OCI-LY7 (cell line): ENCODE measurements at places on chromosomes 6 and 20.

DNA sequence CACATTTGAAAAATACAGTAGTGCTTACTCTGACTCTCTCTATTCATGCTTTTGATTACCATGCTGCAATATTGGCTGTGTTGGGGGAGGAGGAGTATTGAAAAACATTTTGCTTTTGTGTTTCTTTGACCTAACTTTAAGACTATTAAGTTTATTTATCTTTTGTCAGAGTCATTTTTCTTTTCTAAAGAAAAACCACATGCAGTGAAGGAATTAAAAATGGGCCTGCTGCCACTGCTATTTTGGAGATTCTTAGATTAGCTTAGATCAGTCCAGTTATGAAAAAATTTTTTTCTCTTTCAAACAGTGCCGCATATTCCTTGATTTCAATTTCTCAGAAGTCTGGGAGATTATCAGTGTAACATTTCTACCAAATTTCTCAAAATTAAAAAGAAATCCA lies 36.1 kb downstream of the BCKDHB start:
- DNase-seq: no peak

GRCh38 chr20:59992526-59993084 lies 34.4 kb downstream of the CDH26 start:
- DNase-seq: no peak

GRCh38 chr6:71544906-71545305 lies 256.3 kb downstream of the OGFRL1 start:
- no peak for DNase-seq

DNA sequence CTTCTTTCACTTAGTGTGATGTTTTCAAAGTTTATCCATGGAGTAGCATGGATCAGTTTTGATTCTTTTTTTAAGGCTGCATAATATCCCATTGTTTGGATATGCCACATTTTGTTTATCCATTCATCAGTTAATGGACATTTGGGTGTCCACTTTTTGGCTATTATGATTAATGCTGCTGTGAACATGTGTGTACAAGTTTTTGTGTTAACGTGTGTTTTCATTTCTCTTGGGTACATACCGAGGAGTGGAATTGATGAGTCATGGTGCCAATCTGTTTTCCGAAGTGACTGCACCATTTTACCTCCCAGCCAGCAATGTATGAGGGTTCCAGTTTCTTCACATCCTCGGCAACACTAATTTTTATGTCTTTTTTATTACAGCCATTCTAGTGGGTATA lies 78.4 kb upstream of the CCDC28A start:
- DNase-seq: no peak

GRCh38 chr6:140043357-140043756 lies 668.9 kb upstream of the CITED2 start:
- no peak for DNase-seq

- DNase-seq: peak; percentile 54
These were observed 59.8 kb downstream of the IGF2R start for GRCh38 chr6:160028487-160029275.

- DNase-seq: no peak
These were observed 434.5 kb downstream of the HDGFL1 start for GRCh38 chr6:23003671-23004467.

DNA sequence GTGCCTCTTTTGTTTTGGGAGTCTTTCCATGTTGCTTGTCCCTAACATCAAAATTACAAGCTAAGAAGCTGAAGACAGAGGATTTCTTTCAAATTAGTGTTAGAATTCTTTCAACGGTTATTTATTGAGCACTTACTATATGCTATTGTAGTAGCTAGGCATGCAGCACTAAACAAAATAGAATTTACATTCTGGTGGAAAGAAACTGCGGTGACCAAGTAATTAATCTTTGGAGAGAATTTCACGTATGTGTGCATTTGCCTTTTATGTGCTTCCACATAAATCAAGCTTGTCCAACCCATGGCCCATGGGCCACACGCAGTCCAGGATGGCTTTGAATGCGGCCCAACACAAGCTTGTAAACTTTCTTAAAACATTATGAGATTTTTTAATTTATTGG lies 33.0 kb upstream of the DUSP22 start:
- no peak for DNase-seq

DNA sequence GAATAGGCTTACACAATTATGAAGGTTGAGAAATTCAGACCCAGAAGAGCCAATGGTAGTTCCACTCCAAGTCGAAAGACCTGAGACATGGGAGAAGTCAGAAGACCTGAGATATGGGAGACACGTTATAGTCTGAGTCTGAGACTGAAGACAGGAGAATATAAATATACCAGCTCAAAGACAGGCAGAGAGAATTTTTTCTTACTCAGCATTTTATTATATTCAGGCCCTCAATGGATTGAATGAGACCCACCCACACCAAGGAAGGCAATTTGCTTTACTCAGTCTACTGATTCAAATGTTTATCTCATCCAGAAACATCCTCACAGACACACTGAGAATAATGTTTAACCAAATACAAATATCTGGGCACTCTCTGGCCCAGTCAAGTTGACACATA lies 693.5 kb downstream of the HDGFL1 start:
- DNase-seq: no peak

- DNase-seq: peak; percentile 32
These were observed 74.6 kb downstream of the SAMD3 start for GRCh38 chr6:130148181-130148580.

DNA sequence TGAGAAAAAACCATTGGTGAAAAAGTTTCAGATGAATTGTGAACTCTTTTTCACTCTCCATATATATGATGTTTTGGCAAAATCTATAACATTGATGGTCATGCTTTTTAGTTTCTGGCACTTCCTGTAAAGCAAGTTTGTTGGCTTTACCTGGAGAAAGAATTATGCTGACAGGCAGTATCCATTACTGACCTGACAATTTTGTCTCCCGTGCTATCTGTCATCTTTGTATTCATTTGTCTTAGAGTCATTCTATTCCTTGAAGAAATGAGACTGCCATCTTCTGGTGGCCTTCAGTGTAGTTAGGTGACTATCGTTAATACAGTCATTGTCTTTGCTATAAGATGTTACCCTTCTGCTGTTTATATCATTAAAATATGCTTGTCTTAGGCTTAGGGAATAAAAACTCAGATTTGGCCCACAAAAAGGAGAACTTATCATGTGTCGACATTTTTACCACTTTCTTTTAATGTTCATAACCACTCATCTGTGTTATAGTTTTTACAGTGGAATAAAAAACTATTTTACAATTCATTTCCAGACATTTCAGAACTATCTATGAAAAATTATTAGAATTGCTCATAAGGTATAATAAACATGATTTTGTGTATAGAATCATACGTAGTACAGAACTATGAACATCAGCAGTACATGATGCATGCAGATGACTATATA lies 707.0 kb downstream of the EPM2A start:
- peak; percentile 29 for DNase-seq

DNA sequence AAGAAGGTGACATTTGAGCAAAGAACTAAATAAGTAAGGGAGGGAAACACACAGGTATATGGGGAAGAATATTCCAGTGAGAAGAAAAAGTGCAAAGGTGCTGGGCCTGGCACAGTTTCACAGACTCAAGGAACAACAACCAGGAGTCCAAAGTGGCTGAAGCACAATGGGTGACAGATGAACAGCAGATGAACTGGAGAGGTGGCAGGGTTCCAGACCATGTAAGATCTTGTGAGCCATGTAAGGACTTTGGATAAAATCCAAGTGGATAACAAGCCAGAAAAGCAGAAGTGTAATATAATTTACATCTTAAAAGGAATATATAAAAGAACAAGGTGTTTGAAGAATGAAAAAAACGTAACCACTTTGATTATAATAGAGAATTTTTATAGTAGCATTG lies 87.9 kb downstream of the MMS22L start:
- no peak for DNase-seq

- no peak for DNase-seq
These were observed 67.5 kb upstream of the MBOAT1 start for GRCh38 chr6:20279608-20280287.

DNA sequence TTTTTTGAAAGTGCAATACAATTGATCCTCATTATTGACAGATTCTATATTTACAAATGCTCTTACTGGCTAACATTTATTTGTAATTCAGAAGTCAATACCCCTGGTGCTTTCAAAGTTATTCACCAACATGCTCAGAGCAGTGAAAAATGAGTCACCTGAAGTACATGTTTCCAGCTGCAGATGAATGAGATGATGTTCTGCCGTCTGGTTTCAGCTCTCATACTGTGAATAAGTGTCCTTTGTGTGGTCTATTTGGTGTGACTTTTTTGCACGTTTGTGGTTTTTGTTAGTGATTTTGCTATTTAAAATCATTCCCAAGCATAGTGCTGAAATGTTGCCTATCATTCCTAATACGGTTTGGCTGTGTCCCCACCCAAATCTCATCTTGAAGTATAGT lies 22.3 kb upstream of the EYA4 start:
- DNase-seq: no peak

DNA sequence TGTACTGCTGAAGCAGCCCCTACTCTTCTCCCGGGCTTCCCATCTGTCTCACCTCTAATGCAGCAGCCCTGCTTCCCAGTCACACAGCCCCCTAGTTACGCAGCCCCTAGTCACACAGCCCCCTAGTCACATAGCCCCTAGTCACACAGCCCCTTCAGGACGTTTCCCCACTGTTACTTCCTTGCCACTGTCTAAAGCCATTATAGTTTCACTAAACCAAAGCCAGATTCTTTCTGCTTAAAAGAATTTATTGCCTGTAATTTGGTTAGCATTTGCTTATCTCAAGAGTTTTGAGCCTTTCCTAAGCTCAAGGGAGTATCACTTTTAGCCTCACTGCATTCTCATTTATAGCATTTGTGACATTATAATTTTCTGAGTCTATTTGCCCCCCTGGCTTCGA lies 127.9 kb downstream of the LMBRD1 start:
- no peak for DNase-seq

GRCh38 chr6:44148306-44148705 lies 10.3 kb upstream of the CAPN11 start:
- no peak for DNase-seq

GRCh38 chr20:32069711-32070110 lies 17.7 kb downstream of the HCK start:
- DNase-seq: no peak

GRCh38 chr6:79413562-79414002 lies 123.6 kb downstream of the LCA5 start:
- DNase-seq: no peak

GRCh38 chr6:158911746-158912480 lies 88.1 kb downstream of the RSPH3 start:
- DNase-seq: peak; percentile 61

- no peak for DNase-seq
These were observed 230.6 kb downstream of the TSHZ2 start for GRCh38 chr20:53202777-53203176.

GRCh38 chr6:39182604-39183003 lies 46.7 kb downstream of the KCNK5 start:
- no peak for DNase-seq

DNA sequence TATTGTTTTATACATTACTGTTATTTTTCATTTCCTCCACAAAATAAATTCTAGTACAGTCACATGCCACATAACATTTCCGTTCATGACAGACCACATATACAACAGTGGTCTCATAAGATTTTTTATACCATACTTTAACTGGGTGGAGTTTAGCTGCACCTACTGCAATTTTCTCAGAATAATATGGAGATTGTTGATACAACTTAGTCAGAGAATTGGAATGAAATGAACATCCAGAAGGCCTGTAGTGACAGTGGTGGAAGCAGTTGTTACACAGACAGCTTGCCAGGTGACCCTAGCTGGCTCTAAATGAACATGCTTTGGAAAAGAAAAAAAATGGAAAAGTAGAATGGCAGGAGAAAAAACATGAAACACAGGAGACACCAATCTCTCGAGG lies 183.2 kb upstream of the TCF21 start:
- DNase-seq: no peak

GRCh38 chr20:663315-664090 lies 10.5 kb upstream of the SRXN1 start:
- DNase-seq: no peak

- DNase-seq: no peak
These were observed 81.5 kb downstream of the EDN1 start for GRCh38 chr6:12371641-12372146.

DNA sequence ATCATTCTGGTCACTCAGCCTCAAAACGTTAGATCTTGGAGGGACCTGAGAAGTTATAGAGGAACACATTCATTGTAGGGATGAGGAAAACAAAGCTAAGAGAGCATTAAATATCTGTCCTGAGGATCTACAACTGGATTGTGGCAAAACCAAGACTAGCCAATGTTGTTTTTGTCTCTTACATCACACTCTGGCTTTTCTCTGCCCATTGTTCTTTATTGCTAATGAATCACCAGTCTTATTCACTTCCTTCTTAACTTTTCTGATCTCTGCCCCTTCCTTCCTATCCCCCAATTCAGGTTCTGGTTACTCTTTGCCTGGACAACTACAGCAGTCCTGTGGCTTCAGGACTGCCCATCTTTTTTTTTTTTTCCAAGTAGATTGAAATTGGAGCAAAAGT lies 57.0 kb upstream of the PREP start:
- no peak for DNase-seq

DNA sequence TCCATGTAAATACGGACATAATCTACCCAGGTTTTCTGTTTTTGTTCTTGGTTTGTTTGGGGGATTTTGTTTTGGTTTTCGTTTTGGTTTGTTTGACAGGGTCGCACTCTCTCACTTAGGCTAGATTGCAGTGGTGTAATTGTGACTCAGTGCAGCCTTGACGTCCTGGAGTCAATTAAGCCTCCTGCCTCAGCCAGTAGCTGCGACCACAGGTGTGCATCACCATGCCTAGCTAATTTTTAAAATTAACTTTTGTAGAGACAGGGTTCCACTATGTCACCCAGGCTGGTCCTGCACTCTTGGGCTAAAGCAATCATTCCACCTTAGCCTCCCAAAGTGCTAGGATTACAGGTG lies 37.8 kb upstream of the EYA4 start:
- DNase-seq: no peak

- DNase-seq: no peak
These were observed 5.4 kb upstream of the TCF15 start for GRCh38 chr20:615514-615913.

GRCh38 chr6:89657445-89658158 lies 19.1 kb upstream of the LYRM2 start:
- DNase-seq: no peak

- no peak for DNase-seq
These were observed 238.5 kb downstream of the GMPR start for GRCh38 chr6:16476861-16477260.

DNA sequence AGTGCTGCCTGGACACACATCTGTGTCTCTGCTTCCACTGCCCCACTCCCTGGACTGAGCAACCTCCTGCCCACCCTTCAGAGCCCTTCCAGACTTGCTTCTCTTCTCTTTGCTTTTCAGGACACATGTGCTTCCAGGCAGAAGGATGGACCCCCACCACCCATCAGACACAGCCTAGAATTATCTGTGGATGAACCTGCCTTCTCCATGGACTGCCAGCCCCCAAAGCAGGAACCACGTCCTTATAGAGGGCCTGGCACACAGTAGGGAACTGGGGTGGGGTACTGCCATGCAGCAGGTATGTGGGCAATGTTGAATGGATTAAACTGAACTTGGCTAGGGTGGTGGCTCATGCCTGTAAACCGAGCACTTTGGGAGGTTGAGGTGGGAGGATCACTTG lies 3.6 kb downstream of the KIAA1755 start:
- no peak for DNase-seq
